ENCODE measurements at places on chromosomes 13 and 19.

- DNase-seq, result no peak
These were observed 27.2 kb downstream of the MYH14 start for GRCh38 chr19:50230379-50231351.

- no peak for DNase-seq
These were observed 14.6 kb downstream of the VSIG10L start for GRCh38 chr19:51327066-51328001.

- DNase-seq, result no peak
These were observed 2.6 kb downstream of the LONP1 start for GRCh38 chr19:5717215-5717935.

GRCh38 chr13:51976423-51976822 is 34.8 kb downstream of the ATP7B start:
- DNase-seq, result no peak

DNA sequence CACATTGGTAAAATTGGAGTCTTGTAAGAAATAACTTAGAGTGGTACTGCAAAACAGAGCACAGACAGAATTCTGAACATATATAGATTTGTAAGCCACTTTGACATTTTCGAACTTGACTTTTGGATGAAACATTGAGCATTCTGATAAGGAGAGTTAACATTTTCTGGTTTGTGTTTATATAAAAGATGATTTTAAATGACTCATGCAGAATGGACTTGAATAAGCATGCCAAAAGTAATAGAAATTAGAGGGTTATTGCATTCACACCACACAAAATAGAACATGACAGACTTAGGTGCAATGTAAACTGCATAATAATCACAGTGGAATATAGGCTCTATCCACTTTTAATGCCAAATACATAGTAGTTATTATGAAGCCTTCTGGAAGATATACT is 507.0 kb downstream of the DACH1 start:
- DNase-seq, result no peak

DNA sequence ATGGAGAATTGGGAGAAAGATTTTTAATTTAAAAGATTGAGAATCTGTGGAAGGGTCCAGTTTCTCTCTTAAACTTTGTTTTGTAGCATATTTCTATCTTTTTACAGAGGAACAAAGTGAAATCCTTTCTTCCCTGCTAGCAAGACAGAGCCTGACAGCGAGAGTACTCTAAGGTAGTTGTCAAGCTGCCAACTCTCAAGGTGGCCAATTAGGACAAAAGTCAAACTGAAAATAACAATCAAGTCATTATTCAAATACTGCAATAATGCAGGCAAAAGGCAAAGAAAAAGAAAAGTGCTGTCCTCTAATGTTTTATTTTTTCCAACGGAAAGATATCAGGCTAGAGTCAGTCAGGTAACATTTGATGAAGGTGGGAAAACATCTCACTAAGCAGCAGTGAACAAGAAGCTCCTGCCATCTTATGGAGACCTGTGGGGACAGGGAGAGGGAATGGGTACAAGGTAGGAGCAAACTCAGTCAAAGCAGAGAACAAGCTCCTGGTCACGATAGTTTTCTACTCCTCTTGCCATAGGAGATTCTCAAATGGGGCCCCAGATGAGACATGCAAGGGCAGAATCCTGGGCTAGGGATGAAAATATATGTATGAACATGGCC is 801.9 kb upstream of the SLITRK1 start:
- no peak for DNase-seq

- no peak for DNase-seq
These were observed 24.6 kb downstream of the FLT1 start for GRCh38 chr13:28470296-28470695.

DNA sequence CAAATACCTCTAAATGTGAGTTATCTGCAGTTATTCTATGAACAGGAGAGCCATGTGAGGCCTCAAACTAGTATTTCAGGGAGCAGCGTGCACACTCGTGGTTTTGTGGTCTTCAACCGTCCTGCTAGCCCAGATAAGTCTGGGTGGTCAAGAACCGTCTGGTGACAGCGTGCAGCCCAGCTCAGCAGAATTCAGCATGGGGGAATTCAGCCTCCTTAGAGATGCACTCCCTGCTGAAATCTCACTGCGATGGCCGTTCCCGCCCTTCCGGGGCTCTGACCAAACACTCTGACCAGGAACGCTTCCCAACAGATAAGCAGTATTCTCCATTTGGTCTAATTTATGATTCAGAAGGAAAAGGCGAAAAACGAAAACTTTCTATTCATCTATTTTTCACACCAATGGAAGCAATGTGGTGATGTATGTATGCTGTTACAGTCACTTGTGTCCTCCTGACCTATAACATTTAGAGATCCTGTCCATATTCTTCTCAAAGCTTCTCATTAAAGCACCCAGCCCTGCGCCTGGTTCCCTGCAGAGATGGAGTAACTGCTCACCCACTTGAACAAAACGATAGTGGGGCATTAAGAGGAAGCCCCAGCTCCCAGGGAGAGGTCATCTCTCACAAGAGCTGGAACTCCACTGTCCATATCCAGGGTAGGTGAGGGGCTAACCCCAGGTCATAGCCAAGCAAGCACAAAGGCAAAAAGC is 2.9 kb downstream of the ANKRD27 start:
- no peak for DNase-seq

- no peak for DNase-seq
These were observed 38.9 kb upstream of the KATNAL1 start for GRCh38 chr13:30346153-30346788.

GRCh38 chr13:35514061-35514477 is 37.6 kb upstream of the MAB21L1 start:
- DNase-seq, result no peak

DNA sequence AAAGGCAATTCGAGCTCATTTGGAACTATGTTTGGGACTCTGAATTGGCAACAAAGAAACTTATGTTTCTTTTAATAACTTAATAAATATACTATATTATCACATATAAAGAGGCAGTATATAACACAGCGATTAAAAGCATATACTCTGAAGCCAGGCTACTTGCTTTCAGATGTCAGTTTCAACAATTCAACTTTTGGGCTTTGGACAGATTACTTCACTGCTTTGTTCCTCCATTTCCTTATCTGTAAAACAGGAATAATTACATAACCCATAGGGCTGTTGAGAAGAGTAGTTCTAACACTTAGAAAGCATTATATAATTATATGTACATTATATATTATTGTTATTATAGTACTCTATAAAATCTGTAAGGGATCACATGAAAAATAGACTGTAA is 107.2 kb downstream of the EDNRB start:
- DNase-seq, result no peak

DNA sequence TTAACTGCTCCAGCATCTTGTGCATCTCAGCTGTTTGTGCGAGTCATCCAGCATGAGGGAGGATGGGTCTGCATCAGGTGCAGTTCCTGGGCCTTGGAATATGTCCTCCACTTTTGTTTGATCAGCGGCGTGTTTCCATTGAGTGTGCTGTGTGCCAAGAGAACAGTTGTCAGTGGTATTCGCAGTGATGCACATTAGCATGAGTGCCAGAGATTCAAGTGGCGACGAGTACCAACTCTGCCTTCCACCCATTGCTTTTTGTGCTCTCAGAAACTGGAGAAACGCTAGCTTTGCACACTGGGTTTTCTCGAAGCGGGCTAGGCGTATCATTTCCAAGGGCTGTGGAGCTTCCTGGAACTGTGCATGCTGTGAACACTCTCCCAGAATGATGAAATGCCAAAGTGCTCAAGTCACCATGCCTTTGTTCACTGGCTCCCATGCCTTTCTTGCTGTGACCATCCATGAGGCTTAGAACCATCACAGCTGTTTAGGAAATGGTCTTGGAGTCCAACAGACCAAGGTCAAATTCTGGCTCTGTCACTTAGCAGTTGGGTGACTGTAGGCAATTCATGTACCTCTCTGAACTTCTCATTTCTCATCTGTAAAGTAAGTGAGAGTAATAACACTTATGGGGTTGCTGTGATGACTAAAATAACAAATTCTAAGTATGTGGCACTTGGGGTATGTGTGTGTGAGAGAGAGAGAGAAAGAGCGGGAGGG is 18.4 kb downstream of the LRCH1 start:
- DNase-seq, result no peak

GRCh38 chr13:74251778-74252519 is 117.7 kb upstream of the KLF12 start:
- no peak for DNase-seq

DNA sequence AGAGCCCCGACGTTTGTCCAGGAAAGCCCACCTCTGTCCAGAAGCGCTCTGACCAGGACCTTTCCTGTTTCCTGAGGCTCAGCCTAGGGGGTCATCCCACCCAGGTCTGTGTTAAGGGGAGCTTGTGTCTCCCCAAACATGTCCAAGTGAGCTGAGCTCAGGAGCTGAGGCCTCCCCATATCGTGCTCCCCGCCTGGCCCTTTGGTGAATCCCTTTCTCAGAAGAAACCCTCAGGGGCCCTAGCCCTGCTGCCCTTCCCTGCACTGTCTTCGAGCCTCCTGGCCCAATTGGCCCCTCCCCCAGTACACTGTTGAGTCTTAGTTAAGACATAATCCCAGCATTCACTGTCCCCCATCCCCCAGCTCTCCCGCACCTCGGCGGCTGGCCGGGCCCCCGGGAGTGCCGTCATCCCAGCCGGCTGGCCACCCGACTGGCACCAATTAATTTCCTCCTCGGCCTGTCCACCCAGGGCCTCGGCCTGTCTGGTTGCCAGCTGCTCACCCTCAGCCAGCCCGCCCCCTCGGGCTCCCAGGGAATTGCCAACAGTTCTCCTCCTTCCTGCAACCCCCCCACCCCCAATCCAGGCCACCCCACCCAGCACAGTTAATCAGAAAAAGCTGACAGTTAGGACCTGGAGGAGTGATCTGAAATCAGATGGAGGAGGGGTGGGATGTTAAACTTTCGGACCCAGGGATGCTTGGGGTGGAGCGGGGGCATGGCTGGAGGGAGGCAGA is 13.6 kb downstream of the IER2 start:
- peak; percentile 52 for DNase-seq

DNA sequence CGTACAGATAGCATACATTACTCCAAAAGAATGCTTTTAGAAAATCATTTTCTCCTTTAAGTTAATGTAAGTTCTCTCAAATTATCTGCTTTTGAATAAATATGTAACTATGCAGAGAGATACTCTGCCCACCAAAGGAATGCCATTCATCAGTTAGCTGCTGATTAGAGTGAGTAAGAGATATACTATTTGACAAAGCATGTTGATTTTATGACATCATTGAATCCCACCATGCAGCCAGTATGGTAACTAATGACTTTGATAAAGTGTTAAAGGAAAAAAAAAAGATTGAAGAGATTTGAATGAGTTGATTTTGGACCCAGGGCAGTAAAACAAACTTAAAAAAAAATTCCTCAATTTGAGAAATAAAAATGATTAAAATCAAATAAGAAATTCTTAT is 521.5 kb downstream of the SLITRK6 start:
- DNase-seq, result no peak

- no peak for DNase-seq
These were observed 966 bp downstream of the JUNB start for GRCh38 chr19:12792051-12792852.

GRCh38 chr13:113666329-113666670 is 719 bp upstream of the GRK1 start:
- no peak for DNase-seq

DNA sequence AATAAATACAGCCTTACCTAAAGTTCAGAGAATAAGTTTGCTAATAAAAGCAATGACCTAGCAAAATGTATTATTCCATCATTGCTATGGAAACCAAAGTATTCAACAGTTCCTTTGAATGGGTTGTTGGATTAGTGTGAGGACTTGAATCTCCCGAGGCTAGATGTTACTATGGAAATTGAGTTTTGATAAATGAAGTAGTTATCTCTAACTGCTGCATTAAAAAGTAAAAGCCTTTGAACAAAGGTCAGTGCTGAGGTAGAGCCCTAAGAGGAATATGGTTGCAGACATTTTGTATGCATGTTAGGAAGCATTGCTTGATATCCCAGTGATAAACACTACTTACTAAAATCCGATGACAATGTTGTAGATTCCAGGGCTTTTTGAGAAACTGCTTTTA is 6.2 kb downstream of the KLF5 start:
- no peak for DNase-seq

- DNase-seq, result no peak
These were observed 176.2 kb upstream of the UFM1 start for GRCh38 chr13:38173403-38173802.

DNA sequence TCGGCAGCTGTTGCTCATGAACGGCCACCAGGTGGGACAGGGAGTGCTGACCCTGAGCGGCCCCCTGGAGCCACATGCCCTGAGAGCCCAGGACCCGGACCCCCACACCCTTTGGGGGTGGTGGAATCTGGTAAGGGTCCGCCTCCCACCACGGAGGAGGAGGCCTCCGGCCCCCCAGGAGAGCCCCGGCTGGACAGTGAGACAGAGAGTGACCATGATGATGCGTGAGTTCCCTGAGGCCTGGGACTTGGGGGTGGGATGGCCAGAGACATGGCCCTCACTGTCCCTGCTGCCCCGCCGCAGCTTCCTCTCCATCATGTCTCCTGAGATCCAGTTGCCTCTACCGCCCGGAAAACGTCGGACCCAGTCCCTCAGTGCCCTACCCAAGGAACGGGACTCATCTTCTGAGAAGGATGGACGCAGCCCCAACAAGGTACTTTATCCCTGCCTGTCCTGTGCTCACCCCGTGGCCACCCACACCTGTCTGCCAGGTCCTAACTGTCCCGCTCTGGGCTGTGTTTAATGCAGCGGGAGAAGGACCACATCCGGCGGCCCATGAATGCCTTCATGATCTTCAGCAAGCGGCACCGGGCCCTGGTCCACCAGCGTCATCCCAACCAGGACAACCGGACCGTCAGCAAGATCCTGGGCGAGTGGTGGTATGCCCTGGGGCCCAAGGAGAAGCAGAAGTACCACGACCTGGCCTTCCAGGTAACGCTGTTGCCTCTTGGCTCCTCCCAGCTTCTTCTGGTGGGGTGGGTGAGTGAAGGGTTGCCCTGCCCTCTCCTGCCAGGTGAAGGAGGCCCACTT is 14.7 kb upstream of the PRR19 start:
- no peak for DNase-seq

- no peak for DNase-seq
These were observed 1.5 kb upstream of the TRAPPC5 start for GRCh38 chr19:7678971-7679751.

DNA sequence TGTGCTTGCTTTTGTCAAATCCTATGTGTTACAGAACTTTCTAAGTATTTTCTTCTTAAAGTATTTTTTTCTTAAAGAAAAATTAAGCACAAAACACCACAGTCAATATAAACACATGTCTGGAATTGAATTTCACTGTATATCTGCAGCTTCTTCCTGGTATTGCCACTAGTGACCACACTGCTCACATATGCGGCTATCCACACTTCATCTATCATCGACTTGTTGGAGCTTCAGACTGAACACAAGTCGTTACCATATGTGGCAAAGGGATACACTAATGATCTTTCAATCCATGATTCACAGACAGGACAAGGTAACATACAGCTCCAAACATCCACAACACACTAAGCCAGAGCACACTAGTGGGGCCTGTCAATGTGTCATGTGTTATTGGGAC is 498.4 kb upstream of the ARGLU1 start:
- DNase-seq, result peak; percentile 75

GRCh38 chr19:49930483-49931011 is 1.2 kb upstream of the NUP62 start:
- no peak for DNase-seq

- DNase-seq, result no peak
These were observed 8.5 kb downstream of the RPL21 start for GRCh38 chr13:27259831-27260230.

GRCh38 chr13:111668451-111668850 is 348.0 kb downstream of the TEX29 start:
- DNase-seq, result no peak

GRCh38 chr19:17441241-17442021 is 7.0 kb downstream of the TMEM221 start:
- DNase-seq, result no peak

Measured in fibroblast of skin of left biceps (primary cell).